ENCODE measurements at places on chromosomes 12 and 14. TPM values are rescaled to one million over a fixed set of nuclear protein-coding genes. Genes with fewer than 3 reads are reported as not detected.

TRIM9 gene
- 0.63 TPM for total RNA-seq

ABCB9 gene
- 7.5 TPM for total RNA-seq

GDF3 gene
- total RNA-seq, result not detected

OR10G3 gene
- not detected for total RNA-seq

MYH6 gene
- not detected for total RNA-seq
